KG1 (cell line): ENCODE measurements at places on chromosomes 4 and X.
A peak's percentile ranks its signal among the peaks of the same experiment; 100 is the strongest.

- DNase-seq: no peak
Observed at GRCh38 chr4:188930822-188931221, 791.6 kb downstream of the TRIML1 start.

GRCh38 chr4:37749398-37749988 lies 63.3 kb upstream of the RELL1 start:
- DNase-seq: peak; percentile 22

GRCh38 chrX:39843318-39843717 lies 254.4 kb downstream of the BCOR start:
- no peak for DNase-seq

DNA sequence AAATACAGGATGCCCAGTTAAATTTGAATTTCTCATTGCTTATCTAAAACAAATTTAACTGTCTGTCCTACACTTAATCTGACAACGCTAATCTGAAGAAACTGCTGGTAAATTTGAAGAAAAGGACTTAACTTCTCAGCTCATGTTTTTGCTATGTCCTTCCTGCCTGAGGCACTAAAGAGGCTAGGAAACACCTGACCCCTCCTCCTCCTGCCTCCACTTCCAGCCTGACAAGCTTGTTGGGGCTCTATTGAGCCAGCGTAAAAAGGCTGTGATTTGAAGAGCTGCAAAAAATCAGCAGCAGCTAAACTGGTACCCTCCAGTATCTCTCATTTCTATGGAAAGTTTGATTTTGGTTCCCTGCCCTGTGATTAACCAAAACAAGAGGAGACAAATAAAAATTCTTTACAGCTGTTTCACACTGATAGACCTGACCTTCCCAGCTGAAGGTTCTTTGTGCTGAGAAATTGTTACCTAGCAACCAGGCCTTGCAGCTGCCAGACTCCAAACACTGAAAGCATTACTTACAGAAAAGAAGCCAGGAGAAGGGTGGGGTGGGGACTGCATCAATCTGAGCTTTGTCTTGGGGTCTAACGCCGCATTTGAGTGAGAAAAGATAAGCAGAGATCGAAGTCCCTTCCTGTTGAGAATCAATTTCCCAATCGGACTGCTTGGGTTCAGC lies 35.0 kb downstream of the DCX start:
- no peak for DNase-seq

DNA sequence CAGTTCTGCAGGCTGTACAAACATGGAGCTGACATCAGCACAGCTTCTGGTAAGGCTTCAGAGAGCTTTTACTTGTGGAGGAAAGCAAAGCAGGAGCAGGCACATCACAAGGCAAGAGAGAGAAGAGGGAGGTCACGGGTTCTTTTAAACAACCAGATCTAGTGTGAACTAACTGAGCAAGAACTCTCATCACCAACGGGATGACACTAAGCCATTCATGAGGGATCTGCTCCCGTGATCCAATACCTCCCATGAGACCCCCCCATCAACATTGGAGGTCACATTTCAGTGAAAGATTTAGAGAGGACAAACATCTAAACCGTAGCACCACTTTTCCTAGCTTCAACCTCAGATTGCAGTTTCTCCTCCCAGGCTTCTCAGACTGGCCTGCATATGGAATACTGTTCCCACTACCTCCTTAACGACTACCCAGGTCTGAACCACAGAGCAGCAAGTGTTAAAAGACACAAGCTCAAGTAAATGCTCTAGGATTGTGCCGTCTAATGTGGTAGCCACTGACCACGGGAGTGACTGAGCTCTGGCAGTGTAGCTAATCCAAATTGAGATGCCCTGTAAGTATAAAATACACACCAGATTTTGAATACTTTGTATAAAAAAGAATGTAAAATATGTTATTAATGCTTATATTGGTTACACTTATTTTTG lies 192.7 kb downstream of the PTTG2 start:
- DNase-seq: no peak

DNA sequence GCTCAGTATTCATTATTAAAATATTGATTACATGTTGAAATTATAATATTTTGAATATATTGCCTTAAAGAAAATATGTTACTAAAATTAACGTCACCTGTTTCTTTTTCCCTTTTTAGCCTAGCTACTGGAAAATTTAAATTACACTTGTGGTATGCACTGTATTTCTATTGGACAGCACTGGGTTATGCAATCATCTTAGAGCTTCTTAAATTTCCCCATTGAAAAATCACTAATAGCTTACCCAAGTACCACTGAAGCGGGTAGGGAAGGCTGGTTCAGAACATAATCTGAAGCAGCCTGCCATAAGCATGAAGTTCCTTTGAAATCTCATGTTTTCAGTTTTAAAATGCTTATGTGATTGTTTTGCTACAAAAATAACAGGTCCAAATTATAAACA lies 49.5 kb upstream of the TFDP3 start:
- no peak for DNase-seq

GRCh38 chr4:31045724-31046318 lies 325.7 kb downstream of the PCDH7 start:
- DNase-seq: no peak

GRCh38 chrX:134545510-134545909 lies 85.5 kb downstream of the HPRT1 start:
- no peak for DNase-seq
